Activated CD4-positive, alpha-beta T cell treated with anti-CD3 and anti-CD28 coated beads, Interleukin-2, amount 50 U/mL, for 16 hours (primary cell): ENCODE measurements at places on chromosomes 13 and 19.

GRCh38 chr19:7196763-7197118, 97.5 kb downstream of the INSR start:
- DNase-seq: no peak

DNA sequence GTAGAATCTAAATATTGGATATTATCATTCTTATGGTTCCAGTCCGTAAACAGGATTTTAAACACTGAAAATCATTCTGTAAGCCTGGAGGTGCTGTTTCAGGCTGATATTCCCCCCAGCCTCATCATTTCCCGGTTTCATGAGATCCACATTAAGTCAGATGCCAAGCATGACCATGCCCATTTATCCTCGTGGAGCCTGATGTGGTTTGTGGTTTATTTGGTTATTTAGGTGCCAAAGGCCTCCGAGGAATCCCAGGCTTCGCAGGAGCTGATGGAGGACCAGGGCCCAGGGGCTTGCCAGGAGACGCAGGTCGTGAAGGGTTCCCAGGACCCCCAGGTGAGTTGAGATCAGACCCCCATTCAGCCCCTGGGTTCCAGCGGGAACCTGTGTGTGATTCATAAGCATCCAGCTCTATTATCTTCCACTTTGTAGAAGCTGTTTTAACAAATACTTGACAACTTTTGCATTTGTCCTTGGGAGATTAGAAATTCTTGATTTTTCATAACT, 92.5 kb downstream of the RAB20 start:
- no peak for DNase-seq

DNA sequence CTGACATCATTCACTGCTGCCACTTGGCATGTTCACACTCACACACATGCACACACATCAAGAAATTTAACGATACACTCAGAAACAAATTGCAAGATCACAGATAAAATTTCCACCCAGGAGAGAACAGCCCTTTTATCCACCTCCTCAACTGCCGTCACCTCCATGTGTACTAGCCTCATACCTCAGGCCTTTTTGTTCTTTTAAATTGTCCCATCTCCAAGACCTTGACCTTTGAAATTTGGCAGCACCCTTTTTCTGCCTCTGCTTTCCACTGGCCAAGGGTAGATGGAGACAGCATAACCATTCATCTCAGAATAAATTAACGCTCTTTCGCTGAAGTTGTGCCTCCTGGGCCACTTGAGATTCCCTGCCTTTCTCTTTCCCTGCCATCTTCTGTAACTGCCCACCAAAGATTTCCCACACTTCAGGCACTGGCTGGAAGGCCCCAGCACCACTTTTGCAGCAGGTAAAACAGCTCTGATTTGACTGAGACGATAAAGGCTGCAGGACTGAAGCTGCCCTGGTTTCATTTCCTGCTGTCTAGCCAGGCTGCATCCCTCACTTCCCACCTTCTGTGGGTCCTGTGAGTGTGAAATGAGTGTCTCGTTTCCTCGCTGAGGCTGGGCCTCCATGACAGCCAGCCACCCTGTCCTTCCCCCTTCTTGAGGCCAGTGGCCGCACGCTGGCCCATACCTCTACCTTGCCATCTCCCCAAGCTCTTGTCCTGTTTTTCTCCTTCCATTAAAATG, 39.3 kb downstream of the MBNL2 start:
- DNase-seq: peak; percentile 73

GRCh38 chr13:79307433-79307861, 98.6 kb downstream of the RBM26 start:
- DNase-seq: no peak

GRCh38 chr13:111468037-111468959, 147.9 kb downstream of the TEX29 start:
- DNase-seq: no peak

DNA sequence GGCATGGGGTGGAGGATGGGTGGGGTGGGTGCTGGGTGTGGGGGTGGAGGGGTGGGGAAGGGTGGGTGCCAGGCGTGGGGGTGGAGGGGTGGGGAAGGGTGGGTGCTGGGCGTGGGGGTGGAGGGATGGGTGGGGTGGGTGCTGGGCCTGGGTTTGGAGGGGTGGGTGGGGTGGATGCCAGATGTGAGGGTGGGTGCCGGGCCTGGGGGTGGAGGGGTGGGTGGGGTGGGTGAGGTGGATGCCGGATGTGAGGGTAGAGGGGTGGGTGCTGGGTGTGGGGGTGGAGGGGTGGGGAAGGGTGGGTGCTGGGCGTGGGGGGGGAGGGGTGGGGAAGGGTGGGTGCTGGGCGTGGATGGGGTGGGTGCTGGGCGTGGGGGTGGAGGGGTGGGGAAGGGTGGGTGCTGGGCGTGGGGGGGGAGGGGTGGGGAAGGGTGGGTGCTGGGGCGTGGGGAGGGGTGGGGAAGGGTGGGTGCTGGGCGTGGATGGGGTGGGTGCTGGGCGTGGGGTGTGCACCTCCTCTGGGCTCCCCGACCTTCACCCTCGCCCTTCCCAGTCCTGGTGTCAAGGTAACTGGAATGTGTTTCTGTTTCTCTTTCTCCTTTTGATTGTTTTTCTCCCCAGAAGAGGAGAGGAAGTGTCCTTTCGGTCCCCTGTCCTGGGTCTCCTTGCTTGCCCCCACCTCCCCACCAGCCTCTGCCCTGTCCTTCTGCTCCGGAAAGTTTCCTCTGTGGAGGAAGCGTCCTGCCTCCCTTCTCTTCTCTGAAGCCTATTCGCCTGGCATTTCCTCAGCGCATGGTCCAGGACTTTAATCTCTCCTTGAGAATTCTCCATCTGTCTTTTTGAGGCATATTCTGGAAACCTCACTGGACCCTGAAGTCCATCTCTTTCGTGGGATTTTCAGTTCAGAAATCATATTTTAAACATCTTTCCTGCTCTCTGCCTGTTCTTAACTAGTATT, 22.9 kb upstream of the CFAP97D2 start:
- no peak for DNase-seq

DNA sequence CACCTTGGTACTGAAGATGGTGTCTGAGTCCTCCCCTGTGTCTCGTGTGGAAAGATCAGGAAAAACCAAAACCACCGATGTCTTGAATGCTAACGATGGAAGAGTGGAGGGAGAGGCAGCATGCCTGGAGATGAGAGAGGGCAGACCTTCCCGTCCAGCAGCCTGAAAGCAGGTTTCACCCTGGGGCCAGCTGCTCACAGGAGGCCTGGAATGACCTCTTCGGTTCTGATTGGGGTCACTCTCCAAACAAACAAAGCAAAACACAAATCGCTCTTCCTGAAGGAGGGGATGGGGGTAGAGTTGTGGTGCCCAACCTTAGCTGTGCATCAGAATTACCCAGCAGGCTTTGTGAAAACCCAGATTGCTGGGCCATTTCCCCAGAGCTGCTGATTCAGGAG, 142.3 kb upstream of the SOX1 start:
- no peak for DNase-seq

- no peak for DNase-seq
Observed at GRCh38 chr19:18401580-18402112, 4.2 kb upstream of the LRRC25 start.

GRCh38 chr13:43516401-43516833, 270.4 kb downstream of the ENOX1 start:
- DNase-seq: no peak

DNA sequence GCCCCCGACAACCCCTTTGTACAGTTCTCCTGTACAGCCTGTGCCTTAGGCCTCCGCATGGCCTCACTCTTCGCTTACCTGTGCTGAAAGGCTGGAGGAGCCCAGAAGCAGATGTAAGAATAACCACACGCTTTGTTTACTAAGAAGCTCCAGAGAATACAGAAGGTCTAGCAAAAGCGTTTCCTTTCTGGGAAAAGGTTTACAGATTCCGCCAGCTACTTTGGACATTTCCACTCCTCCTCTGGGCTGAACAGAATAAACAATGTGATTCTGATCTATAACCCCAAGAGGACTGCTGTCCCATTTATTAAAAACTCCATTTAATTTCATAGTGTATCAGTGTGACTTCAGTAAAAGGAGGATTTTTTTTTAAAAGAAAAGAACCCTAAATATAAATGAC, 339.2 kb downstream of the DNAJC15 start:
- DNase-seq: no peak

GRCh38 chr13:58619396-58620113, 988.0 kb downstream of the PCDH17 start:
- DNase-seq: no peak

- DNase-seq: peak; percentile 23
Observed at GRCh38 chr19:56348289-56348877, 33.7 kb upstream of the ZSCAN5A start.

GRCh38 chr19:40614622-40615411, 13.6 kb downstream of the LTBP4 start:
- peak; percentile 87 for DNase-seq

DNA sequence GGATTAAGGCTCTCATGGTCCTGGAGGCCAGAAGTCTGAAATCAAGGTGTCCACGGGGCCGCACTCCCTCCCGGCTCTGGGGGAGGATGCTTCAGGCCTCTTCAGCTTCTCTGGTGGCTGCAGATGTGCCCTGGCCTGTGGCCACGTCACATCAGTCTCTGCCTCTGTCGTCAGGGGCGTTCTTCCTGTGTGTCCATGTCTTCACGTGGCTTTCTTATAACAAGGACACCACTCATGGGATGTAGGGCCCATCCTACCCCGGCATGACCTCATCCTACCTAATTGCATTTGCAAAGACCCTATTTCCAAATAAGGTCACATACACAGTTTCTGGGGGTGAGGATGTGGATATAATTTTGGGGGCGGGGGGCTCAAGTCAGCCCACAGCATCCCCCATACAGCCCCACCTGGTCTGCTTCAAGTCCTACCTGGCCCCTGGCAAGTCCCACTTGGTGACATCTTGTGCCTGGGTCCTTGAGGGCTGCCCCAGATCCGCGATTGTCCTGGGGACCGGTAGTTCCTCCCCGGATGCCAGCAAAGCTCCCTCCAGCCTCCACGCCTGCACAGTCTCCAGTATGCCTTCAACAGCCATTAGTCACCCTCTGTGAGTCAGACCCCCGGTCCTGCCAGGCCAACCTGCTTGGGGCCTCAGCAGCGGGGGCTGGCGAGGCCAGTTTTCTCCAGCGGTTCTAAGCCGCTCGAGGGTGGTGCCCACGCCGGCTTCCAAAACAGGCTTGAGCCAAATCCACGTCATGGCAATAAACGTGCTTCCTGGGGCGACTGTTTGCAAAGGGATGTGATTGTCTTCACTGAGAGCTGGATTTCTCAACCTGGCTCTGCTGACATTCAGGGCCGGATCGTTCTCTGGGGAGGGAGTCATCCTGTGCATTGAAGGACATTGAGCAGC, 32.2 kb downstream of the MYO9B start:
- no peak for DNase-seq

- DNase-seq: no peak
Observed at GRCh38 chr13:65488606-65489005, 1741.5 kb downstream of the PCDH9 start.

- no peak for DNase-seq
Observed at GRCh38 chr19:17848595-17849292, 962 bp upstream of the JAK3 start.

DNA sequence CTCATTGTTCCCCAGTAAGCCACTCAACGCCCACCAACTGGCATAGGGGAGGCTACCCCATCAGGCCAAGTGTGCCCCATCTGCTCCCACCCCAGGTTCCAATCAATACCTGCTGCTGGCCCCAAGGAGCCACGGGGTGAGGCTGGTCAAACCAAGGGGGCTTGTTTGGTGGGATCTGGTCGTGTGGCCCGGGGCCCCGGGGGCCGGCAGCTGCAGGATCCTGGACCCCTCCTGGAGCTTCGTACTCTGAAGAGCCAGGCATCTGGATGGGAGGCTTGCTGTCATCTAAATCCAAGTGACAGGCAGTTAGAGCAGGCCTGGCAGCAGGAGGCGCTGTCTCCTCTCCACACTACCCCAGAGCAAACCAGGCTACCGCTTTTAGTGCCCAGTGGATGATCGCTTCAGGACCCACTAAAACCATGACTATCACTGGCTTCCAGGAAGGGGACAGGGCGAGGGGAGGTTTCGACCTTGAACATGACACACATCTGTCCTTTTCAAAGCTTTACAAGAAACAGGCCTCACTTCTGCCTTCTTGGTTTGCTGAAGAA, 14.2 kb downstream of the CHERP start:
- DNase-seq: peak; percentile 39

DNA sequence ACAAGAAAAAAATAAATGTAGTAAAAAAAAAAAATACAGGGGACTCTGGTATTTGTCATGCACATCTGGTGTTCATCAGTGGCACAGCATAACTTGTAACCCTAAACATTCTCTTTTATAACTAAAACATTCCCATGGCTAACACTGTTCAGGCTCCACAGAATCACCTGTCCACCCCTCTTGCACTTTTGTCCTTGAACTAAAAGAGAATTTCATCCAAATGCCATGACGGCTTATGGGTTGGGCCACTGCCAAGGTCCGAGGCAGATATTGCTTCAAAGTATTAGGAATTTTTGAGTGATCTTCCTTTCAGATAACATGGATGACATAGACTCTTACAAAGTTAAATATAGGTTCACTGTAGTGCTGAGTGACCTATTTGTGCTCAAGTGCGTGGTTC, 25.7 kb upstream of the SERP2 start:
- no peak for DNase-seq

GRCh38 chr19:19361075-19361594, 40.5 kb downstream of the MAU2 start:
- peak; percentile 82 for DNase-seq

- DNase-seq: no peak
Observed at GRCh38 chr19:678791-679388, 2.7 kb downstream of the FSTL3 start.

GRCh38 chr19:16612636-16613035, 15.4 kb downstream of the MED26 start:
- no peak for DNase-seq

- DNase-seq: no peak
Observed at GRCh38 chr13:34139660-34140227, 321.8 kb downstream of the RFC3 start.

- DNase-seq: no peak
Observed at GRCh38 chr13:42895776-42896175, 96.3 kb downstream of the EPSTI1 start.

DNA sequence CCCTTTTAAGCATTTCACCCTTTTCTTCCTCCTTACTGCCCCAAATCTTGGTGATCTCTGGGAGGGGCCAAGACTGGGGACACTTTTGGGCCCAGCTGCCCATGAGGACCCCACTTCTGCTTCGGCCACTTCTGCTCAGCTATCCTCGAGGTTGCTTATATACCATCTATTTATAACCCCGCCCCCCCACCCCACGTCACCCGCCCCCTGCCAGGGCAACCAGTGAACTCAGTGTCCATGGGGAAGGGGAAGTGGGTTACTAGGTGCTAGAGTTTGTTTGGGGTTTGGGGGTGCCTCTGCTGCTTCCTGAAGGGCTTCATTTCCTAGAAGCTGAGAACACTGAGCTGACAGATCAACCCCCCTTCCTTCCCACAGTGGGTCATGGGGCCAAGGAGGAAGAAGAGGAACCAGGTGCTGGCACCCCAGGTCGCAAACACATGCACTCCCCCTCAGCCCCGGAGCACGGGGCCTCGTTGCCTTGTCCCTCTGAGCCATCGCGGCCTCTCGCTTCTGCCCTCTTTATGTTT, 6.1 kb upstream of the ADGRE5 start:
- DNase-seq: peak; percentile 83
